Gastroesophageal sphincter (tissue), 4 donors: ENCODE measurements at places on chromosomes 1 and 21.

GRCh38 chr1:175563236-175563895 is 180.0 kb downstream of the TNR start:
- no peak for ATAC-seq

DNA sequence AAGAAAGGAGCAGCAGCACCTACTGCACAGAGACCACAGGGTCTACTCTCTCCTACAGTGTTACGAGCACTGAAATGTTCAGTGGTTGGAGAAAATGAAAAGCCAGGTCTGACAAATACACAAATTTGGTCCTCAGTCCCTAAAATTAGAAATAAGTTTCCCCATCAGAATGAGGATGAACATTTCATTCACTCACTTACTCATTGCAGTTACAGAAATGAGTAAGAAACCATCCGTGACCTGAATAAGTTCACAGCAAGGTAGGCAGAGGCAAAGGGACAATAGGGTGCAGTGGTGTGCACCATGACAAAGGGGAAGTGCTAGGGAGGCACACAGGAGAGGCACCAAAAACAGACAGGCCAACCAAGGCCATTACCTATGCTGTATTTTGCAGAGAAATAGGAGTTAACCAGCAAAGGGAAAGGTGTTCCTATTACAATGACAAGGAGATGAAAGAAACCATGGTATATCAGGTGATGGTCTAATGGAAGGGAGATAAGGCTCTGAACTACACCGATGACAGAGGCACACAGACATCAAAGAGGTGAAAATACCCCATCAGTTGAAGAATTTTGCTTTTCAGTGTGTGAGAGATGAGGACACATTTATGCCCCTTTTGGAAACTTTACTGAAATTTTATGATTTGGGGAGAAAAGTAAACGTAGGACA is 29.4 kb downstream of the VAV3 start:
- no peak for ATAC-seq

DNA sequence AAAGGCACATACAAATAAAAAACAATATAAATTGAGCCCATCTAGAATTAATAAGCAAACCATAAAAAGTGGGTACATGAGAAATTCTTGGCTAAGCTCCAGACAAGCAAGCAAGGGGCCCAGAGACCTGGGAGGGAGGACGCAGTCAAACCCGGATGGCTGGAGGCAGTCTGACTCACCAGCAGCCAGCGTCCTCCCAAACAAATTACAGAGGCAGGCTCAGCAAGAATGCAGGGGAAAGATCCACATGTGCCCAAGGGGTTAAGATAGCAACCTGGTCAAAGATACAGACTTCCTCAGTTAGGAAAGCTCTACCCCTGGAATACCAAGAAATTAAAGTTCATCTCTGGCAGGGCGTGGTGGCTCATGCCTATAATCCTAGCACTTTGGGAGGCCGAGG is 7.4 kb upstream of the TIAM1 start:
- ATAC-seq: no peak

DNA sequence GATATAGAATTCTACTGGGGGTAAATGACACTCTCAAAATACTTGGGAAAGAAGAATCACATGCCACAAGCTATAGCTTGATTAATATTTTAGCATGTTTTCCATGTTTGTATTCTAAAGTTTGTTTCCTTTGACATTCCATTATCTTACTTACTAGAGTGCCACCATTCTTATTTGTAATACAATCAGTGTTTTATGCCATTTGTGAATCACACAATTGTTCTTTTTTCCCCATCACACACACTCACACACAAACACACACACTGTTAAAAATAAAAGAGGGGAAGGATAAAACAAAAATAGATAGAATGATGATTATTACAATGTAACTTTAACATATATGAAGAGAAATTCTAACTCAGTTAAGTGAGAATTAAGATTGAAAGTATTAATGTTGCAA is 16.0 kb upstream of the TEKT2 start:
- no peak for ATAC-seq

DNA sequence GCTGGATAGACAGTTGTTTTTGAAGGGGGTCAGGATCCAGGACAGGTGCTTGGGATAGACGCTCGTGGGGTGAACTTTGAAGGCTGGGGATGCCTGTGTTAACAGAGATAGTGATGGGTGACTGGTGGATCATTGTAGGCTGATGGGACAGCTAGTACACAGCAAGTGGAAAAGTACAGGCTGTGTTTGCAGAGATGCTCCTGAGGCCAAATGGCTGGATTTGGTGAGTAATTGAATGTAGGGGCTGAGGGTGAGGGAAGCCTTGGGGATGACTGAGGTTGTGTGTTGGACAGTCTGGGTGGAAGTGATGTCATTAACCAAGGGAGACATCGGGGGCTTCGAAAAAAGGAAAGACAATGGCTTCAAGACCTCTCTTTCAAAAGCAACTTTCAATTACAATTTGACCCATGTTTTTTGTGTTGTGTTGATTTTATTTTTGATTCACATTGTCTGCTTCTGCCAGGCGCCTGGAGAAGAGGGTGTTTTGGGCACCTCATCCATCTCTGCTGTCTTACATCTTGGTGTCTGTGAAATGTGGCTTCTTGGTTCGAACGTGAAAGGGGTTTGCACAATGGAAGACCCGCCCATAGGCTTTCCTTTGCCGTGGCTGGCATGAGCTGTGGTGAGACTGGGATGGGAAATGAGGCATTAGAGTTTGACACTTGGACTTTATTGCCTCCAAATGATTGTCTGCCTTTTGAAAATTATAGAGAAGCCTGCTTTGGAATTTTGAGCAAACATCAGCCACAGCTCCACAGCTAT is 147.5 kb downstream of the FOXD2 start:
- ATAC-seq: no peak

DNA sequence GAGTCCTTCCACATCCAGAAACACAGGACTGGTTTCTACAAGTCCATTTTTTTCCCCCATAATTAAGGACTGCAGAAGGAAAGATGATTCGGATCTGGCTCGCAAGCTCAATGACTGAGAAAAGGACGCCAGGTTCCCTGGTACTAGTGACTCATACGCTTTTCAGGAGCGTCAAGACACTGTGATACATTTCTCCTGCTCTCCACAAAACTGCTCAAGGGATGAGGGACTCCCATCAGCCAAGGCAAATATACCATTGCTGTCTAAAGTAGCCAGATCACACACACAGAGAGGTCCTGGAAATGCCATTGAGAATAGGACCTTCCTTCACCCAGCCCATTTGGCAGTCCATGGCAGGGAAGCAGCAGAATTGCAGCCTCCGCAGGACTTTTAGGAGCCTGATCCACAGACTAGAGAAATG is 253.6 kb upstream of the IRF2BP2 start:
- peak; percentile 56 for ATAC-seq

DNA sequence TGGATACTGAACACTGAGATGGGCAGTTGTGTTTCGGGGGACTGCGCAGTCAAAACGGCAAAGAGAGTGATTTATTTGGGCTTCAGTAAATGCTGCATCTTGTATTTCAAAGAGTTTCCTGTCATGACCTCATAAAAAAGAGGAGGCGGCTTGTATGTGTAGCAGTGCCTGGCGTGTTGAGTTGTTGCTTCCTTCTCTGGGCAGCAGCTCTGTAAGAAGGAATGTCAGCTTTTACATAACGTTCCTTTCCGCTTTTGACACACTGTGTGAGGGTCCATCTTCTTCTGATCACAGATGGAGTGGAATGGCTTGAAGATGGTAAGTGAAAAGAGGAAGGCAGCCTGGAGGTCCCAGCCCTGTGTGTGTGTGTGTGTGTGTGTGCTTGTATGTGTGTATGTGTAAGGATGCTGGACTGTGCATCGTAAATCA is 941 bp downstream of the ELAVL4 start:
- ATAC-seq: no peak

DNA sequence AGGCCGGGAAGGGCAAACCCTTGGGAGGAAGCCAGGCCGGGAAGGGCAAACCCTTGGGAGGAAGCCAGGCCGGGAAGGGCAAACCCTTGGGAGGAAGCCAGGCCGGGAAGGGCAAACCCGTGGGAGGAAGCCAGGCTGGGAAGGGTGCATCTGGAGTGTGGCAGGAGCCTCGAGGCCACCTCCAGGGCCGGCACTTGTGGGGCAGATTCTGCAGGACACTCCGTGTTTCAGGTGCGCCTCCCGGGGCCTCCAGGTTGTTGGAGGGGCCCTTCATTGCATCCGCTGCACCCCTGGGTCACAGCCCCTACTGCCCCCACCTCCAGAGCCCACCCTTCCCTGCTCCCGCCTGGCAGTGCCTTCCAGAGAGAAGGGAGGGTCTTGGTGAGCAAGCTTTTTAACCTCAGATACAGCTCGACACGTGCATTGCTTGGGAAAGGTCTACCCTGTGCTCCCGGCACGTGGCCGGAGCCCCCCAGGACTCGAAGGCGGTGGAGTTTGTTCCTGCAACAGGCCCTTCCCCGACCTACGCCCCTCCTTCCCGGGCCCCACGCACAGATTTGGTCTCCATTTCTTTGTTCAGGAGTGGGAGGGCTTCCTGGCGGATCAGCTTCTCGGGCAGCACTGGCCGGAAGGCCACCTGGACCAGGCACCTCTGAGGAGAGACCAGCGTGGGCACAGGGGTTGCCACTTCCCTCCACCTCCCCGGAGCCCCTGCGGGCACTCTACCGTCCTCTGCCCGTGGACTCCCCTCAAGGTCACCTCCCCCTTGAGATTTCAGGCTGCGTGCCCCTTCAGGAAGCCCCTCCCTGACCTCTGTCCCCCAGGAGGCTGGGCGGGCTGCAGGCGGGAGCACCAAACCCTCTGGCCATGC is 9.4 kb upstream of the TMEM52 start:
- no peak for ATAC-seq

GRCh38 chr1:7481194-7481593 is 289.9 kb upstream of the VAMP3 start:
- ATAC-seq: no peak
